ENCODE measurements at places on chromosomes 5 and 9.

- DNase-seq: no peak
These were observed 181.2 kb downstream of the SLC12A2 start for GRCh38 chr5:128264564-128265360.

GRCh38 chr9:91775011-91775707, 174.9 kb downstream of the ROR2 start:
- DNase-seq: no peak

DNA sequence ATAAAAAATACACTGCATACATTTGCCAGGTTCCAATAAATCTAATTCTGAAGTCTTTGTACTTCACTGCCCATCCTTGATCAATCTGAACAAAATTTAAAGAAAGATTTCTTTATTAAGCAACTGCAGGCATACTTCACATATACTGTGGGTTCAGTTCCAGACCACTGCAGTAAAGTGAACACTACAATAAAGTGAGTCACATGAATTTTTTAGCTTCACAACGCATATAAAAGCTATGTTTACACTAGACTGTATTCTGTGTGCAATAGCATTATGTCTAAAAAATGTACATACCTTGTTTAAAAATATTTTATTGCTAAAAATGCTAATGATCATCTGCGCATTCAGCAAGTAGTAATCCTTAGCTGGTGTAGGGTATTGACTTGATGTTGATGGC, 52.1 kb downstream of the SSBP2 start:
- DNase-seq: no peak

- no peak for DNase-seq
These were observed 60.0 kb upstream of the RARS1 start for GRCh38 chr5:168426007-168426863.

- no peak for DNase-seq
These were observed 74.8 kb downstream of the ST8SIA4 start for GRCh38 chr5:100828071-100828897.

GRCh38 chr5:150525163-150525562, 17.2 kb downstream of the NDST1 start:
- DNase-seq: no peak

DNA sequence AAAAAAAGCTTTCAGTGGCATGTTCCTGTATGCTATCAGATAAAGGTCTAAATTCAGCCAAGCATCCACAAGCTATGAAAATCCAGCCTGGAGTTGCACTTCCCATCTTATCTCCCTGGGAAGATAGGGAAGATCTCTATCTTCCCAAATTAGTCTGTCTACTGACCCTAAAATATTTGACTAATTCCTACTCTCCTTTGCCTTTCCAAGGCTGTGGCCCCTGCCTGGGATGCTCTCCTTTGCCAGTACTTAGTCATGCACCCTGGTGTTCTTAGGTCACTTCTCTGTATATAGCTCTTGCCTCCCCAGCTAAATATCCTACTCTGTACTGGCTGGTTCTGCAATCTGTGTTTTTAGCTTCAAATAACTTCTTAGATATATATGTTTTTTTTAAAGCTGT, 44.0 kb upstream of the PLPP1 start:
- DNase-seq: no peak

DNA sequence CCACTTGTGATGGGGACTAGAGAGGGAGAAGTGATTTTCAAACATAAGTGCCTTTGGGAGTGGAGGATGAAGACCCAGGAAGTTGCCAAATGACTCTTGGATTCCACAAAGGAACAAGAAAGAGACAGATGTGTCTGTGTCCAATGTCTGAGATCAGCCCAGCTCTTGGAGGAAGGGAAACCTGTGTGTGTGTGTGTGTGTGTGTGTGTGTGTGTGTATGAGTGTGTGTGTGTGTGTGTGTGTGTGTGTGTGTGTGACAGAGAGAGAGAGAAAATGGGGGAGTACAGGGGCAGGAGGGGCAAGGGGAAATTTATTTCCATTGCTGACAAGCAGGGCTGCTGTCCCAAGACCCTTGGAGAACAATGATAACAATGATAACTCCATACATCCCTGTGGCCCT, 72.0 kb downstream of the PSD2 start:
- no peak for DNase-seq

- no peak for DNase-seq
These were observed 124.6 kb downstream of the CAMK4 start for GRCh38 chr5:111348661-111349329.

DNA sequence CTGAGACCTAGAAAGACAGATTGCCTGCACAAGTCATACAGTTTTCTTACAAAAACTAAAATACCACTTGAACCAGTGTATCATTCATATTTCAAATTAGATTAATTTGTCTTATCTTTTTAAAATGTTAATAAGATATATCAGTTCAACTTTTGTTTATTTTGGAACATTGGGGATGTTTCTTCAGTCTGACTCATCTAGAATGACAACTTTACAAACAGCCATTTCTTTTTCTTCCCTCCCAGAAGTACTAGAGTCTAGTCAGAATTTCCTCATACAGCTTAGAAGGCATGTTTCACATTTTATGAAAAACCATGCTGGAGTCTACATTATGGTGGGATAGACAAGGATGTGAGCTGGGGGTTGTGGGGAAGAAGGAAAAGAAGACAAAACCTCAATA, 262.5 kb downstream of the NFIB start:
- DNase-seq: no peak

DNA sequence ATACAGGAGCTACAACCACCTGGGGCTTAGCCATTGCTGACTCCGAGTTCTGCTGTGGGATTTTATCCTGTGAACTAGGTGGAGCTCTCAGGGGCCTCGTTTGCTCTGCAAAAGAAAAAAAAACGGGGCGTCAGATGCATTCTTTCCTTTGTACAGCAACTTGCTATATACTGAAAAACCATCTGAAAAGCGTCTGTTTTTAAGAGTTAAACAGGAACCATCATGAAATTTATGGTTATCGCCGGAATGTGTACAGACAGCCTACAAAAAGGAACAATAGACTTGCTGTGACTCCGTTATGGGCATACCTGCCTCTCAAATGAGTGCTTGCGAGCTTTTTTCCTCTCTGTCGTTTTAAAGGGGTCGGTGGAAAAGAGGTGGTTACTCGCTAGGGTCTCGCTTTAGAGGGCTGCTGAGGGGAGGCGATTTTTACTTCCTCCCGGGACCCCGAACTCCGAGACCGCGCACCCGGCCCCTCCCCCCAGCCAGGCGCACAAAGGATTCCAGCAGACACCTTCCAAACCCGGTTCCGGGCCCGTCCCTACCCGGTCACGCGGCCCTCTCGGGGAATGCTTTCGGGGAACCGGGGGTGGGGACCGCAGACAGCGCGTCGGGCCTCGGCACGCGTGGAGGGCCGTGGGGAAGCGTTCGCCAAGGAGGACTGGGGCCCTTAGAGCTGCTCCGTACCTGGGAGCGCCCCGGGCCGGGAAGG, 826 bp downstream of the PAIP1 start:
- DNase-seq: no peak

- no peak for DNase-seq
These were observed 32.4 kb upstream of the CEP120 start for GRCh38 chr5:123455640-123456039.

DNA sequence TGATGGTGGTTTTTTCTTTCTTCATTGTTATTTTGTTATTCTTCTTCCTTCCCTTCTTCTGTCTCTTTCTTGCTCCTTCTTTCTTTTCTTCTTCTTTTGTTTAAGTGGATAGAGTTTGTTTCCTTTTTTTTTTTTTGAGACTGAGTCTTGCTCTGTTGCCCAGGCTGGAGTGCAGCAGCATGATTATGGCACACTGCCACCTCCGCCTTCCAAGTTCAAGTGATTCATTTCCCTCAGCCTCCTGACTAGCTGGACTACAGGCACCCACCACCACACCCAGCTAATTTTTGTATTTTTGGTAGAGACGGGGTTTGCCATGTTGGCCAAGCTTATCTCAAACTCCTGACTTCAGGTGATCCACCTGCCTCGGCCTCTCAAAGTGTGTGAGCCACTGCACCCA, 40.3 kb downstream of the JAK2 start:
- no peak for DNase-seq

DNA sequence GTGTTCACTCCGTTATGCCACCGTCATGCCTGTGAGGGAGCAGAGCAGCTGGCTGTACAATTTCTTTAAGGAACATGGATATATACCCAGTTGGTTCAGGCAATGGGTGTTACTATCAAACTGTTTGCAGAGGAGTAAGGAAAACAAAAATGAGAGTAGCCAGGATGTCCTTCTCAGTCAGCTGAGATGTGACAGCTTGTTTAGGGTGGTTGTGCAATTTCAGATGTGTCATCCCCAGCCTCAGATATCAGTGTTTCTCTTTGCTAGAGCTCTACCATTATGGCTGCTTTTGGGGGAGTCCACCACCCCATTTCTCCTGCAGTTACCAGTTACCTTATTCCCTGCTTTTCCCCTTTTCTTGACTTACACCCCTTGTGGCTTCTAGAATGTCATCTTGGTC, 135.2 kb upstream of the SLC24A2 start:
- no peak for DNase-seq

DNA sequence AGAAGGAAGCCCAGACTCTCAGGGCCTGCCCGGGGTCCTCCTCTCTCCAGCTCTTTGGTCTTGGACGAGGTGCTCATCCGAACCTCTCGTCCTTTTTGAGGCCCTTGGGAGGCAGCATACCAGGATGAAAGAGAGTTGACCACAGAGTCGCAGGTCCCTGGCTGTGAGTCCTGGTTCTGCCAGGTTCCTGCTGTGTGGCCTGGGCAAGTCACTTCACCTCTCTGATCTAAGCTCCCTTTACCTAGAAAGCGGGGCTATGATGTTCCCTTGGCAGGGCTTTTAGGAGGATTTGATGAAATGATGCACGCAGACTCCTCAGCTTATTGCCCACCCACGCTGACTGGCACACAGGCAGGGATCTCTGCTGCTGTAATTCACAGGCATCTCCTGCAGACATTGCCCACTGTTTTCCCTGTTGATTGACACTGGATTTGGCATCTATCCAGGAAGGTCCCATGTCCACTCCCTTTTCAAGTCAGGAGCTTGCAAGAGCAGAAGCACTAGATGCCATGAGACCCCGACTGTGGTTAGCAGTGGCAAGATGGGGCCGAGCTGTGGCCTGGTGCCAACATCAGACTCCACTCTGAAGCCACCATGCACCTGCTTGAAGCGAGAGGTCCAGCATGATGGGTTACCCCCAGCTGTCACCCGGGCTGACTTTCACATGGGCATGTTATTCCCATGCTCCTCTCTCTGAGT, 71.5 kb downstream of the MACROH2A1 start:
- DNase-seq: no peak

DNA sequence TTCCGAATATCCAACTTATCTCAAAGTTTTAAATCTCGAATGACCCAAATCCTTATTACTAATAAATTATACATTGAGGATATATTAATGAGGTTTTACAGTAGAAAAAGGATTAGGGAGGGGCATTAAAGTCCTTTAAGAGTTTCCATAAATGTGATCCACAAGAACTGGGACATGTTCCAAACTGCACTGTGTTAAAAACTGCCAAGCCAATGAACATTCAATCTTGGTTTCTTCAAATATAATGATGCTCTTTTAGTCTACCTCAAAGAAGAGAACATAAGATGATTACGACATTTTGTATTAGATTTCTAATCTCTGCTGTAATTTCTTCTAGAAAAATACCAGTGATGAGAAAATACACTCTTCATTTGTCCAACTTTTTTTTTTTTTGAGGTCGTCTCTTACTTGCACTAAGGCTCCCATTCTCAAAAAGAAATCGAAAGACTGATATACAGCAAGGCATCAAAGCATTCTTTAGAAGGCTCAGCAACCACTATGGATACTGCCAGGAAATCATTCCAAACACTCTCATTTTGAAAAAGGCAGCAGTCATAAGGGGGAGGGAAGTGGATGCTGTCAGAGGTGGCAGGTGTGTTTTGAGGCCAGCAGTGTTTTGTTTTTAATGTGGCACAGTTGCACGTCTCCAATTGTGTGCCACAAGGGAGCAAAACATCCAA, 1.7 kb downstream of the PTAR1 start:
- DNase-seq: no peak

DNA sequence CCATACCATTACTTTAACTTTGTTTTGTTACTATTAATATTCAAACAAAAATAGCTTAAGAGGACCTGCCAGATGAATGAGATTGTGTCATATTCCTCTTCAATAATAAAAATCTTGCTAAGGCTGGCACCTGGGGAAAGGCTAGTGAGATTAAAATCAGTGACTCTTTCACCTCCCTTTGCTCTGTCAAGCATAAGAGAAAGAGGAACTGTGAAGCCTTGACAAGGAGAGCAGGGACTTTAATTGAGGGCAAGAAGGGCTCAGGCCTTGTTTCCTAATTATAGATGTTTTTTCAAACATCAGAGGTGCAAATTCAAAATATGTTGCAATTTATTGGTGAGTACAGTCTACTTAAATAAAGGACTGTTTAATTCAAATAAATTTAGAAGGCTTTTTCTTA, 91.7 kb downstream of the SPATA31D1 start:
- DNase-seq: no peak

- no peak for DNase-seq
These were observed 148.7 kb upstream of the GDNF start for GRCh38 chr5:37988454-37989046.

GRCh38 chr5:118616281-118616680, 372.1 kb downstream of the DTWD2 start:
- DNase-seq: no peak

- no peak for DNase-seq
These were observed 611.8 kb downstream of the BNC2 start for GRCh38 chr9:16258708-16259107.

DNA sequence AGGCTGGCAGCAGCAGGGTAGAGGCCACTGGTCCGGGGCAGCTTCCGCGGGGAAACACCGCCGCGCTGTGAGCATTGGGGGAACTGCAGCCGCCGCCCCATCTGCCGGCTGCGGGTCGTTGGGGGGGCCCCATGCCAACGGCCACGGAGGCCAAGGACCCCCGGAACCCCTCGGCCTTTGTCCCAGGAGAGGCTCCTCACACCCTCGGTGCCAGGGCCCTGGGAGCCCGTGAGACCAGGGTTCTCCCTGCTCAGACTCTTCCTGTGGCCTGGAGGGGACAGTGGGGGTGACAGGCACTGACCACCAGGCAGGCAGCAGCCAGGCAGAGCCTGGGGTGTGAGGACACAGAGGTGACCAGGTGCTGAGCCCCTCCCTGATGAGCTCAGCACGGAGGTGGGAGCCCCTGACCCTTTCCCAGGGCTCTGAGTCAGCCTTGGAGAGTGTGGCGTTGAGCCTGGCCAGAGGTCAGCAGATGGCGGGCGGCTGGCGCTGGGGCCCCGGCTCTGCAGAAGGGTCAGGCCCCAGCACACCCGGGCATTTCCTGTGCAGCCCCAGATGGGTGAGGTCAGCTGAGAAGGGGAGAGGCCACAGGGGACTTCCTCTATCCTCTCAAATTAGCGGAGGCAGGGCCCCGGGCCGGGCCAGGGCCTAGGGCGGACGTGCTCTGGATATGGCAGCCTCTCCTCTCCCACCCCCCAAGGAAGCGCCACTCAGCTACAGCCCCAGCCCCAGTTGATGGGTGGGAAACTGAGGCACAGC, 17.9 kb upstream of the EGFL7 start:
- DNase-seq: no peak

Data from cortex of kidney (tissue), 1 donor.